ENCODE measurements at places on chromosomes 16 and 17.

GRCh38 chr17:79153367-79154130 is 78.9 kb downstream of the ENGASE start:
- DNase-seq: no peak

DNA sequence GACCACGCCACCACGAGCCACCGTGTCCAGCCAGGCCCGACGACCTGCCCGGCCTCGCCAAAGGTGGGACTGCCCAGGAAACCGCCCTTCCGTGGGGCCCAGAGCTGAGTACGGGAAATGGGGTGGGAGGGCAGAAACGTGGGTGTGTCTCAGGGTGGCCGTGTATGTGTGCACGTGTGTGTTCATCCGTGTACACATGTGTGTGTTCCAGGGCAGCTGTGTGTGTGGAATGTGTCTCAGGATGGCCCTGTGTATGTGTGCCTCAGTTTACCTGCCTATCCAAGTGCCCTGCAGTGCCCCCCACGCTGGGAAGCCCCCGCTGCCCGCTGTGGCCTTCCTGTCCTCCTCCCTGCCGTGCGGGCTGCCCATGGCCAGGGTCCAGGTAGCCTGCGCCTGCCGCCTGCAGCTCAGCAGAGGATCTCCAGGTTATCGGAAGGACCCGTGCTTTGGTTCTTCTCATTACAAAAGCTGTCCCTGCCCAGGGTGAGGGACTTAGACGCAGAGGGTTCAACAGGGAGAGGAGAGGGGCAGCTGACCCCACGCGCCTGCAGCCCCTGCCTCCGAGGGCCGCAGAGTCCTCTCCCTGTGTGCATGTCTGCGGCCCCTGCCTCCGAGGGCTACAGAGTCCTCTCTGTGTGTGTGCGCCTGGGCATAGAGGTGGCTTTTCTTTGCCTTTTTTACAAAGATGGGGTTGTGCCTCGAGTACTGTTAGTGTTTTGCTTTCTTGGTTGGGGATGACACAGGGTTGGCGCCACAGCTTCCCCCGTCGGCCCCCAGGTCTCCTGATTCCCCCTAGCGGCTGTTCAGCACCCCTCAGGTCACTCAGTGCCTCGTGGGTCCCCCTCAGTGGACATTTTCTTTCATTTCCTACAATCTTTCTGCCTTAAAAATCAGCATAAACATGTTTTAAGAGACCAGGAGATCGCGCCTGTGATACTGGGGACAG is 23.6 kb downstream of the ZNF469 start:
- DNase-seq: no peak

GRCh38 chr16:66503030-66503429 is 46.9 kb downstream of the TK2 start:
- no peak for DNase-seq

DNA sequence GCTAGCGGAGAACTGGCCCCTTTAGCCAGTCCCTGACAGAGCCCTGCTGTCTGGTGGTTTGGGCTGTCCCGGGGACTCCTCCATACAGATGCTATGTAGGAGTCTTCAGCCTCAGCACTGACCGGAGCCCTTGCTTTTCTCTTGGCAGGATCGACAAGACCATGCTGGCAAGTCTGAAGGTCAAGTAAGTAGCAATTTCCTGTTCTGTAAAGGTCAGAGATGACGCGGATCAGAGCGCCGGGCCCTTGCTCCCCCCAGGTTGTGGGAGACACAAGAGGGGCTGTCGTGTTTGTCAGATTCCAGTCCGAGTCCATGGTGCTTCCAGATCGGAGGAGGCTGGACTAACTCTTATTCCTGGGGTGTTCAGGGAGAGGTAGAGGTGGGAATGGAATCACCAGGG is 4.1 kb downstream of the RAP1GAP2 start:
- DNase-seq: no peak

- DNase-seq: no peak
Measured at GRCh38 chr17:57601143-57601735, 143.9 kb downstream of the CCDC182 start.

DNA sequence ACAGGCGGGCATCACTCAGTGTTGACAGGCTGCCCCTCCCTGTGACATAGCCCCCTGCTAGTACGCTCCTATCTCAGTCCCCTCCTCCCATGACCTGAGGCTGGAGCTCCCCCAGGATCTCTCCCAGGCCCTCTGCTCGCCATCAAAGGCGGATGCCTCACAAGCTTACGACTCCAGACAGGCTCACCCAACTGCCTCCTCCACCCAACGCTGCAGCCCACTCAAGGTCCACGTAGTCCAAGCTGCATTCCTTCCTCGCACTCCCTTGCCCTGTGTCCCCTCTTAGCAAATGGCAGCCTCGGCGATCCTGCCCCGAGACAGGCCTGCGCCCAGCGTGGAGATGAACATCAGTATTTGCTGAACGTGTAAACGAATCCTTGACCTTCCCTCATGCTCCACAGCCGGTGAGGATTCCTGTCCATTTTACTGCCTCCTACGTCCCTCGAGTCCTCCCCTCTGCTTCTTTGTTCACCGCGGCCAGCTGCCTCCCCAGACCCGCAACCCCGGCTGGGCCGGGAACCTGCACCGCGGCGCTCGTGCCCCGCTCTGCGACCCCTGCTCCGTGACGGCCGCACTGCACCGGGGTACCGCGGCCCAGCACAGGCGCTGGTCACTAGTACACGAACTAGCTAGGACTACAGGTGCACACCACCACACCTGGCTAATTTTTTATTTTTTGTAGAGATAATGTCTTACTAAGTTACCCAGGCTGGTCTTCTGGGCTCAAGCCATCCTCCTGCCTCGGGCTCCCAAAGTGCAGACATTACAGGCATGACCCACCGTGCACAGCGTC is 838 bp upstream of the TMEM97 start:
- no peak for DNase-seq

DNA sequence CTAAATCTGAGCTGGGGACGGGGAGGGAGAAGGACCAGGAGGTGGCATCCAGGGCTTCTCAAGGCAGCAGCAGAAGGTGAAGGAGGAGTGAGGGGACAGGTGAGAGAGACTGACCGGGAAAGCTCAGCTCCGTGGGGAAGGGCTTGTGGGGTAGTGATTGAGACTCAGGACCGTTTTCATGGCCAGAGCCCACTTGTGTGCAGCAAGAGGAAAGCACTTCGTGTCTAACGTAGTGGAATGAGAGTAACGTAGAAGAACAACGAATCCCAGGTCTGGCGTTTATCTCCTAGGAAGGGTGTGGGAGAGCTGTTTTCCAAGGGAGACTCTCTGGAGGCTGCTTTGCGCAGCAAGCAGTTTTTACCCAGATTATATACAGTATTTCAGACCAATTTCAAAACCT is 1.3 kb upstream of the CDH3 start:
- no peak for DNase-seq

- DNase-seq: no peak
Measured at GRCh38 chr17:16215002-16215272, 397 bp downstream of the NCOR1 start.

GRCh38 chr16:59701963-59702930 is 968.1 kb upstream of the GOT2 start:
- DNase-seq: no peak

DNA sequence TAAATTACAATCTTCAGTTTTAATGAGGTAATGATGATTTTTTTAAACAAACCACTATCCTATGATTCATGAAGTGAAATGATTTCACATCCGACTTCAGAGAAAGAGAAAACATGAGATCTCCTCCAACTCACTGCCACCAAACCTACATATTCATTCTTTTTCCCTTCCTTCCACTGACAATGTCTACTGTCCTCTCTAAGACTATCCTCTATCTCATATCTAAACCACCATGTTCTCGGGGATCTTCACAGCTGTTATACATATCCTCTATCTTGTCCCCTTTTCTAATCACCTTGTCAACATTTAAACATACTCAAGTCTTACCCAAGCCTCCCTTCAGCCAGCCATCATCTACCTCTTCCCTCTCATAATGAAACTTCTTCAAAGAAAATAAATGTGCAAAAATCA is 53.5 kb downstream of the SMURF2 start:
- DNase-seq: no peak

GRCh38 chr17:3796822-3797170 is 4.2 kb downstream of the ITGAE start:
- DNase-seq: no peak

- DNase-seq: no peak
Measured at GRCh38 chr17:48520631-48521079, 10.2 kb downstream of the HOXB1 start.

DNA sequence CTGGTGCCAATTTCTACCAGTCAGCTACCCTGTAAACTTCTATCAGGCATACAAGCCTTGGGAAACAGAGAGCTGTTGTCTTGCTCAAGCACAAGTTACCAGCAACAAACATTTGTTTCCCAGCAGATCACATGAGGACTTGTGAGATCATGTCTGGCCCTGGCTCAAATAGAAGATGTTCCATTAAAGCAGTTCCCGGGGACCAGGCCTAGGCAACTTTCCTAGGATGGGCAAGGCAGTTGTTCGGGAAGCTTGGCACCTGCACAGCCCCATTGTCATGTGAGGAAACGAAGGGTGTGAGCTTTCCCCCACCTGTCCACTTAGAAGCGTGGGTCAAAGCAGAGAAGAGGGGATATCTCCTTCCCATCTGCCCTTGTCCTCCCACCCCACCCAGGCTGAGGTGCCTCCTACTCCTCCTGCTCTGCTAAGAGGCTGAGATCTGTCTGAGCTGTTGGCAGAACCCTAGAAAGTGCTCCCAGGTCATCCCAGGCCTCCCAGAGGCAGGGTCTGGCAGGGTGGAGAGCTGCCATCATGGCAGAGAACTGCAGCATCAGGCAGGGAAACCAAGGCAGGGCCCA is 11.2 kb upstream of the SLC47A2 start:
- DNase-seq: no peak

GRCh38 chr16:78298986-78299385 is 199.5 kb downstream of the WWOX start:
- DNase-seq: no peak

GRCh38 chr17:49549311-49549605 is 26.4 kb upstream of the NXPH3 start:
- no peak for DNase-seq

DNA sequence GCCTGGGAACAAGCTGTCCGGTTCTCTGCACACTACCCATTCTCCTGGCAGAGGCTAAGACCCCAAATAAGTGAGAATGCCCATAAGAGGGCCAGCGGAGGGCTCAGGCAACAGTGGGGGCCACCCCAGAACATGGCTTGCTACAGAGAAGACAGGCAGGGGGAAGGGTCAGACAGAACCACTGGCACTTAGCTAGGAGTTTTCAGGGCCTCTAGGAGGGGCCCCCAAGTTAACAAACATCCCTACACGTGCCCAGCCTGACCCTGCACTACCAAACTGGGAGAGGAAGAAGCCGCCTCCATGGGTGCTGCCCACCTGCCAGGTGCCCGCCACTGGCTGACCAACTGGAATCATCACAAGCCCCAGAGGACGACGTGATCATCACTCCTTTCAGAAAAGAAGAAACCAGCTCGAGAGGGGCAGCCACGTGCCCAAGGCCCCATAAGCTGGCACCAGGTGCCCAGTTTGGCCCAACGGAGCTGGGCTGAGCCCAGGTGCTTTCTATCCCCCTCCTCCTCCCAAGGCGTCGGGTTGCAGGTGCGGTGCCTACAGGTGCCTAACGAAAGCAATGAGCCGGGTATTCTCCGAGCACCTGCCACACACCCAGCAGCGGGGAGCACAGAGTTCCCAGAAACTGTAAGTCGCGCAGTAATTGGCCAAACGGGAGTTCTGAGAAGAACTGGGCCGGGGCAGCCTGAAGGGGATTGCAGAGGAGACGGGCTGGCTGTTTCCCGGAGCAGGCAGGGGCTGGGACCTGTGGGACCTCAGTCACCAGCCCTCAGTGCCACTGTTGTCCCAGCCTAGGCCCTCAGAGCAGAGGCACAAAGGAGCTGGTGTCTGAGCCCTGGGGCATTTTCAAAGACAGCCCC is 13.2 kb downstream of the RPH3AL start:
- DNase-seq: peak; percentile 19

DNA sequence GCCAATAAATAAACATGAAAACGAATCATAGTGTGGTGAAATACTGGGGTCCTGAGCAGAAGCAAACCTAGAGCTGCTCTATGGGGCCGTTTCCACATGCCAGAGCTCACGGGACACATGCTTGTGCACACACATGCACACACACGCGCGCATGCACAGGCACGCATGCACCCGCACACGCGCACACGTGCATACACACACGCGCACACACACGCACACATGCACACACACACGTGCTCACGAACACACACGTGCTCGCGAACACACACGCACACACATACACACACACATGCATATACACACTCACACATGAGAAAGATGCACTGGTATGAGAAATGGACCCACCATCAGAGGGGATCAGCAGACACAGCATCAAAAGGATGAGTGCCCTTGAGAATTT is 52.2 kb upstream of the DNAJA2 start:
- DNase-seq: no peak

GRCh38 chr17:83031321-83031945 is 48.0 kb upstream of the METRNL start:
- DNase-seq: no peak

DNA sequence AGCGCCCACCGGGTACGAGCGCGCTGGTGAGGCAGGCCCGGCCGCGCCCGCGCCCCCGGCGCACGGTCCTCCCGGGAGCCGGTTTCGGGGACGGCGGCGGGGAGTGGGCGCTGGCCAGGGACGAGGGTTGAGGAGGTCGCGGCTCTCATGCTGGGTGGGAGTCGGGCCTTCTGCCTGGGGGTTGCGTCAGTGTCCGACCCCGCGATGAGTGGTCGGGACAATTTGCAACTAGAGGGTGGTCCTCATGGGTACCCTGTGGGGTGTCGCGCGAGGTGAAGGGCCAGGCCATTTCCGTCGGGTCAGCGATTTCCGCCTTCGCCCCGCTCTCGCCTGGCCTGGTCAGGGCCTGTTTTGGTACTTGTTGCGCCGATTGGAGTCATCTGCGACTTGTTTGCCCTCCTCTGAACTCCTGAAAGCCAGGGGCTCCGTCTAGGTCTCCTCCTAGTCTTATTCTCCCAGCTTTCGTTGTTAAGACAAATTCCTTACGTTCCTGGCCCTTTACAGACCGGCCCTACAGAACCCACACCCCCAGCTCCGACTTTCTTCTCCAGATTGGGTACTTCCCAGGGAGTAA is 14.9 kb downstream of the NAA60 start:
- no peak for DNase-seq

DNA sequence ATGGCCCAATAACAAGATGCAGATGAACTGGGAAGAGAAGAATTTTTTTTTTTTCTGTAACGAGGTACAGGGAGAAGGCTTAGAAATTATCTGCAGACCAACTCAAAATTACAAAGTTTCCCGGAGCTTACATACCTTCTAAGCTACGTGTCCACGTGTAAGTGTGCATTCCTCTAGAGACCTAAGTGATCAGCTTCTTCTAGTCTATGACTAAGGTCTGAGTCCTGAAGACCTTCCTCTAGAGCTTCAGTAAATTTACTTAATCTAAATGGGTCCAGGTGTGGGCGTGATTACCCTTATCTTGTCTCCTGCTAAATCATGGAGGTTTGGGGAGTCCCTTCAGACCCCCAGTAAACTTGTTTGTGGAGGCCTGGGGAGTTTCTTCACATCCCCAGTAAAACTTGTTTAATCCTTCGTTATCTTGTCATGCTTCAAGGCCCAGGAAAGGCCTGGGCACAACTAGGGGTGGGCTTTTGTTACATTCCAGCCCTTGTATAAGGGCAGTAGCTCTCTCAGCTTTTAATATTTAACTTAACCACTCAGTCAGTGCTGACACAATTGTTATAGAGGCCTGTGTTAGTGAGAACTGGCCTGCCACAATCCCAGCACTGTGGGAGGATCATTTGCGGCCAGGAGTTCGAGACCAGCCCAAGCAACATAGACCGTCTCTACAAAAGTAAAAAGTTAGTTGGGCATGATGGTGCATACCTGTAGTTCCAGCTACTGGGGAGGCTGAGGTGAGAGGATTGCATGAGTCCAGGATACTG is 342.3 kb downstream of the SNX29 start:
- no peak for DNase-seq
